ENCODE measurements at places on chromosomes 3 and 15.

GRCh38 chr3:87247430-87247773 lies 20.3 kb downstream of the CHMP2B start:
- no peak for DNase-seq

GRCh38 chr3:156479604-156480003 lies 75.3 kb downstream of the SSR3 start:
- no peak for DNase-seq

GRCh38 chr3:53030619-53031449 lies 15.0 kb downstream of the SFMBT1 start:
- no peak for DNase-seq

DNA sequence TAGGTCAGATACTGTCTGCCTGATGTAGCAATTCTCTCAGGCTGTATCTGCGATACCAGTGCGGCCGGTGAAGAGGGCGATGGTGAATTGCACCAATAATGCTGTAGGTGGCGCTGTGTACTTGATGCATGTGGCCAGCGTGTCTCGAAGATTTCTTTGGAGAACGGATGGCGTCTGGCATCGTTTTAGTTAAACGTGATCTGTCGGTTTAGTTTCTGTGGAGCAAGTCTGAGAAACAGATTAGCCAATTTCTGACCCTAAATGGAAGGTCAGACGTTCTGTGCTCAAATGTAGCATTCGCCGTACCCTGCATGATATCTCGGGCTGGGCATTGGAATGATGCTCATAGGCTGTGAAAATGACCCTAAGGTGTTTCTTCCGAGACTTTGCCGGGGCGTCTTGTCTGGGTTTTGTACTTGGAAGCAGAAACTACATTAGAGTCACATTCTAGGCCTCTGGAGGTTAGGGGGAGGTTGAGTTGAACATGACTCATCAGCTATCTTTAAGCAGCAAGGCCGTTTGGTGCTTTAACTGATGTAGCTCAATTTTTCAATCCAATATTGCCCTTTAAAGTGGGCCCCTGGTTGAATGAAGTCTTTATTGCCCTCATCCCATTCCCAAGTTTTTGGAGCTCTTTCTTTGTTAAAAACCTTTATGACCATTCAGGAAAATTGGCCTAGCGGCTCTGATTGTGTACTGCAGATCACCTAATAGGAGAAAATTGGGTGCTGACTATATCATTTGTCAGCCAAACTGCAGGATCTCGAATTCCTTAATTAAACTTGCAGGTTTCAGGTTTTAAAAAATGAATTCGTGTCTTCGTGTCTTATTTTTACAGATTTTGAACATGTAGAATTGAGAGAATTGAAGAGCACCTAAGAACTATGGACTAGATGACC lies 80.0 kb downstream of the SQOR start:
- peak; percentile 35 for DNase-seq

GRCh38 chr3:100975714-100976113 lies 17.5 kb downstream of the ABI3BP start:
- no peak for DNase-seq

DNA sequence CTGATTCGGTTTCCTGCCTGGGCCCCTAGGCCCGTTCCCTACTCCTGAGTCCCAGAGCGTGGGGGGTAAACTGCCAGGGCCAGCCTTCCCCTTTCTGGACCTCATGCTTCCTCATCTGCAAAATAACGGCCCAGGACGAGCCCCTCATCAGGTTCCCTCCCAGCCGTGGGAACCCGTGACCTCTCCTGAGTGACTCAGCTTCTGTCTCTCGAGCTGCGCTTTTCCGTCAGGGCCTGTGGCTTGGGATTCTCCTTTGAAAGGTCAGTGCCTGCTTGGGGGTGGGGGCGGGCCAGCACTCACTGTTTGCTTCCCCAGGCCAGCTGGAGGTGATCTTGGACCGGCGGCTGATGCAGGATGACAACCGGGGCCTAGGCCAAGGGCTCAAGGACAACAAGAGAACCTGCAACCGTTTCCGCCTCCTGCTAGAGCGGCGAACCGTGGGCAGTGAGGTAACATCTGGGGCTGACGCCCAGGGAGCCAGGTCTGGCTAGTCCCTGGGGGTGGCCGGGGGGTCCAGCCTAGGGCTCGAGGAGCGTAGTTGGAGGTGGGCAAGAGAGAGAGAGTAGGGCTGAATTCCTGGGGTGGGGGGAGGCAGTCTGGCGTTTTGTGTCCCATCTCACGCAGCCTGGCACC lies 12.8 kb downstream of the MAN2A2 start:
- DNase-seq = no peak

DNA sequence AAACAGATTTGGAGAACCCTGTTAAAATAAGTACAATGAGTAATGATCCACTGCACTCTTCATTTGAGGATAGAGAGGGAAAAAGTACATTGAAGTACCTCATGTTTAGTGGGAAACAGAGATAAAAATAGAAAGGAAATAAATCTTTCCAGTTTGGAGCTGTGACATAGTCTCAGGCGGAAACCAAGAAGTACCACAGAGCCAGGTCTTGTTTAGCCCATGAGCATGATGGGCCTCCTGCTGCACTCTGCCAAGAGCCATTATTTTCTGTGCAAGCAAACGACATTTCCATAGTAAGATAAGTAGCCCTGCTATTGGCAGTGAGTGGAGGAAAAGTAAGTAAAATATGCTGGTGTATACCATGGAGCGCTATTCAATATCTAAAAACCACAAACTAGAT lies 796.1 kb downstream of the TBL1XR1 start:
- DNase-seq = no peak

GRCh38 chr3:172223870-172224269 lies 184.5 kb downstream of the FNDC3B start:
- DNase-seq = no peak

DNA sequence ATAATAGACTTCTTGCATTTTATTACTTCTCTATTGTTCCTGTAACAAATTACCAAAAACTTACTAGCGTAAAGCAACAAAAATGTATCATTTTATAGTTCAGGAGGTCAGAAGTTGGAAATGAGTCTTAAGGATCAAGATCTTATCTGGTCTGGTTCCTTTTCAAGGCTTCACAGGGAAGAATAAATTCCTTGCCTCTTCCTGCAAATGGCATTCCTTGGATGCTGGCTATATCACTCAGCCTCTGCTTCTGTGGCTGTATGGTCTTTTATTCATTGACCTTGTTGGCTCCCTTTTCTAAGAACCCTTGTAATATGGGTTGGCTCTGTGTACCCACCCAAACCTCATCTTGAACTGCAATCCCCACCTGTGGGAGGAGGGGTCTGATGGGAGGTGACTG lies 478.4 kb upstream of the THBS1 start:
- no peak for DNase-seq

DNA sequence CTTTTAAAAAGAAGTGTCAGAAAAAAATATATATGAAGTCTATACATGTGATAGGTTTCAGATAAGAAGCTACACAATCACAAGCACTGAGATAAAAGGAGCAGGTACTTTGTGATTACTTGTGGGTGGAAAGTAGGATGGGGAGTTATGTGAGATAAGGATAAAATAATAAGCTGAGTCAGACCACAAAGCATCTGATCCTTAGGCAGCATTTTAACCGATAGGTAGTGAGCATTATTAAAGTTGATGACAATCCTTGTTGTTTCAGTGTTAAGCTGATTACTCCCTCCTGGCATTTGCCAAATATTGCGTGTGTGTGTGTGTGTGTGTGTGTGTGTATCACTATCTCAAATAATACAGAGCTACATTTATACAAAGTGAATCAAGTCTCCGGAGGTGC lies 483.1 kb downstream of the NAALADL2 start:
- peak; percentile 10 for DNase-seq

- no peak for DNase-seq
Measured at GRCh38 chr15:36645106-36645505, 65.7 kb downstream of the CDIN1 start.

- DNase-seq = no peak
Measured at GRCh38 chr15:62639432-62639831, 403.1 kb upstream of the TPM1 start.

DNA sequence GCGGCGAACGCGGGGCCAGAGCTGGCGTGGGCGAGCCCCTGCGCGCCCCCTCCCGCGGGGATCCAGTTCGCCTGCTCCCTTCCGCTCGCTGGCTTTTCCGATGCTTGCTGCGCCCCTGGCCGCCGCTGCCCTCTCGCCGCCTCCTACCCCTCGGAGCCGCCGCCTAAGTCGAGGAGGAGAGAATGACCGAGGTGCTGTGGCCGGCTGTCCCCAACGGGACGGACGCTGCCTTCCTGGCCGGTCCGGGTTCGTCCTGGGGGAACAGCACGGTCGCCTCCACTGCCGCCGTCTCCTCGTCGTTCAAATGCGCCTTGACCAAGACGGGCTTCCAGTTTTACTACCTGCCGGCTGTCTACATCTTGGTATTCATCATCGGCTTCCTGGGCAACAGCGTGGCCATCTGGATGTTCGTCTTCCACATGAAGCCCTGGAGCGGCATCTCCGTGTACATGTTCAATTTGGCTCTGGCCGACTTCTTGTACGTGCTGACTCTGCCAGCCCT lies 721 bp downstream of the P2RY1 start:
- DNase-seq = no peak

DNA sequence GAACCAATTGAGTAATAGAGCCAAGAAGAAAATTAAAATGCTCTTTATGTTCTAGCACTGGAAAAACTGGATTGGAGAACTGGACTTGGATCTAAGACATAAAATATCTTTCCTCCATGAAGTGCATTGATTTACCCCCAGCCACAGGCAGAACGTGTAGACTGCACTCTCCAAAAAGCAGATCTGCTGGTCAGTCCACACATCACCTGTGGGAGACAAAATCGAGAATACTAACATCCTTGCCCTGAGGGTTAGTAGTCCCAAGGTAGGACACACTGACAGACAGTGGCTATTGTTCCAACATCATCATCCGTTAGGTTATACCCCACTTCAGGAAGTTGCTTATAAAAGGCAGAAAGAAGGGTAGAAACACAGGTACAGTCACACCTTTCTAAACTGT lies 257.1 kb upstream of the STT3B start:
- no peak for DNase-seq

- DNase-seq = no peak
Measured at GRCh38 chr15:41291065-41291631, 41.2 kb downstream of the OIP5 start.

DNA sequence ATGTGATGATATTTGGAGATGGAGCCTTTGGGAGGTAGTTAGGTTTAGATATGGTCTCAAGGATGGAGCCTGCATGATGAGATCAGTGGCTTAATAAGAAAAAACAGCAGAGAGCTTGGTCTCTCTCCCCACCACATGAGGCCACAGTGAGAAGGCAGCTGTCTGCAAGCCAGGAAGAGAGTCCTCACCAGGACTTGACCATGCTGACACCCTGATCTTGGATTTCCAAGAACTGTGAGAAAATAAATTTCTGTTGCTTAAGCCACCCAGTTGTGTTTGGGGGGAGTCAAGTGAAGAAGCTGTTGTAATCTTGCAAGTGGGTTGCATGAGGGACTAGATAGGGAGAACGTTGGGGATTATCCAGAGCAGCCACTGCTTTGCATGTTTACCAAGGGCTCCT lies 62.3 kb upstream of the TNFAIP8L3 start:
- no peak for DNase-seq

- no peak for DNase-seq
Measured at GRCh38 chr3:49601358-49602048, 47.2 kb downstream of the BSN start.

DNA sequence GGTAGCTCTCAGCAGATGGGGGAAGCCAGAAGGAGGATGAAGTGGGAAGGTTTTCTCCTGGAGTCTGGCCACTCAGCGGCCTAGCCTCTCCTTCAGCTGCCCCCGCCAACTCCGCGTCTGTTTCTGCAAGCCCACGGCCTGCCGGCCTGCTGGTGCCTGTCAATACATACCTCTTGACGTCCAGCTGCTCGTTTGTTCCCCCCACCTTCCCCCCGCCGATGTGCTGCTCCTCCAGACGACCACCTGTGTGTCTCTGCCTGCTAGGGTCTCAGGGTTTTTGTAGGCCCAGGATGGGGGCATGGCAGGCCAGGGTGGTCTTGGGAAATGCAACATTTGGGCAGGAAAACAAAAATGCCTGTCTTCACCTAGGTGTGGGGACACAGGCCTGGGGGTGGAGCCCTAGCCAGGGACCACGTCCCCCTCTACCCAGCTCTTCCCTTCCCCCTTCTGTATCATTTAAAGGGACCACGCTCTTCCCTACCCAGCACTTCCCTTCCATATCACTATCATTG lies 137.8 kb downstream of the ALCAM start:
- DNase-seq = no peak

GRCh38 chr3:183825456-183826161 lies at the start of gene MAP6D1:
TSS of gene MAP6D1 (minus strand) at chr3:183825577. CDS start at chr3:183825547, 30 bp downstream.
- peak; percentile 41 for DNase-seq

GRCh38 chr3:120285508-120285841 lies 453 bp upstream of the GPR156 start:
- no peak for DNase-seq

GRCh38 chr3:151085889-151086483 lies 522 bp downstream of the MED12L start:
- DNase-seq = no peak

- DNase-seq = peak; percentile 11
Measured at GRCh38 chr3:65425880-65426279, 612.8 kb downstream of the MAGI1 start.

- no peak for DNase-seq
Measured at GRCh38 chr3:127781411-127782001, 40.8 kb downstream of the MGLL start.

DNA sequence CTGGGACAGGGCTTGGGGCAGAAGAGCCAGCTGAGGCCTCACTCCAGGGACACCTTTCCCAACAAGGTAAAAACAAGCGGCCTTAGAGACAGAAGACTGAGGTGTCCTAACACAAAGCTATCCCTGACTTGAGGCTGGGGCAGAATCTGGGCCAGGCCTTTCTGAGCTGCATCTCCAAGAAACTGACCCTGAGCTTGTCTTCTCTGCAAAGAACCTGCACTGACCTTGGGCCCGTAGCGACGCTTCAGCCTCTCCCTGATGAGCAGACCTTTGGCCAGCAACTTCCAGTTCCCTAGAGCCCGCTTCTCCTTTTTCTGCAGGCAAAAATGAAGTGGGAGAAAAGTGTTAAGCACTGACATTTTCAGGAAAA lies 22.2 kb downstream of the TMEM43 start:
- no peak for DNase-seq

DNA sequence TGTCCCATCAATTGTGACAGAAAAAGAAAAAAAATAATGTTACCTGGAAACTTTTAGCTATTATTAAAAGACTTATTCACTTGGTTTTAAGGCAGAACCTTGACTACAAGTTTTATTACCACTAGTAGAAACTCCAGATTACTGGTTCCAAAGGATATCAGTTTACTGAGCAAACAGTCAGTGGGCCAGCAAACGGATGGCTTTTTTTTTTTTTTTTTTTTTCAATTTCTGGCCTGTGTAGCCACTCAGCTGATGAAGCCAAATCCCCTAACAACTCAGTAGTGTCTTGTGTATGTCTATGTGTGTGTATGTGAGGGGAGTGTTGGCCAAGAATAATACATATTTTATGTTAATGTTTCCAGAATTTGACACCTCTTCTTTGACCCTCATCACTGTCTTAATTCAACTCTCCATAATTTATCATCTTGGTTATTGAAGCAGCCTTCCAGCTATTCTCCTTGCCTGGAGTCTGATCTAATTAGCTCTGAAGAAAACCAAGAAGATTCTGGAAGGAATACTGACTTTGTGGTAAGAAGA lies 724.9 kb downstream of the NSUN3 start:
- DNase-seq = no peak

DNA sequence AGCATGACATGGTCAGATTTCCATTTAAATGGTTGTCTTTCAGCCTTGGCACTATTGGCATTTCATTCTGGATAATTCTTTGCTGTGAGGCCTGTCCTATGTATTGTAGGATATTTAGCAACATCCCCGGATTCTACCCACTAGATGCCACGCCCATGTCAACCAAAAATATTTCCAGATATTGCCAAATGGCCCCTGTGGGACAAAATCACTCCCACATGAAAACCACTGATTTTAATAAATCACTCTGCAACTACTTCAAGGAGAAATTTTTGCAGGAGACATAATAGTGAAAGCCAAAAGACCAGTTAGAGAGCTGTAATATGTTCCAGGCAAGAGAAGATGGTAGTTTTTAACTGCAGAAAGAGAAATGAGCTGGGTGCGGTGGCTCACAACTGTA lies 55.9 kb upstream of the RARB start:
- DNase-seq = no peak

Data from kidney glomerular epithelial cell (primary cell).